ENCODE measurements at places on chromosomes 16 and 17.

DNA sequence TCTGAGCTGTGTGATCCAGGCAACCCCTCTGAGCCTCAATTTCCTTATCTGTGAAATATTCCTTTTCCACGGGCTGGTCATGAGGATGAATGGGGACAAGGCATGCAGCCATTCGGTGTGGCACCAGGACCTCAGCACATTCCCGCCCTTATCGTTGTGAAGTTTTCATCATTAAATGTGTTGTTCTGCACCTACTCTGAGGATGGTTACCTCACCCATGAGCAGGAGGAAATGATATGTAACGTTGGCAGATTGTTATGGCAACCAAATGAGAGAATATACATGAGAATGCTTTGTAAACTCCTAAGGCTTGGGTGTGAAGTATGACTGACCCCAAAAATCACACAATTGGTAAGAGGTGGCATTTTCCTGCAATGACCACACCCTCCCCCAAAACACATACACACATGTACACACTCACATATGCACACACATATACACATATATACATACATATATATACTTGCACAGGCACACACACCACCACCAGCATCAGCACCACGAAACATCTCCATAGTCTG, 39.5 kb downstream of the SMARCE1 start:
- DNase-seq, result no peak

DNA sequence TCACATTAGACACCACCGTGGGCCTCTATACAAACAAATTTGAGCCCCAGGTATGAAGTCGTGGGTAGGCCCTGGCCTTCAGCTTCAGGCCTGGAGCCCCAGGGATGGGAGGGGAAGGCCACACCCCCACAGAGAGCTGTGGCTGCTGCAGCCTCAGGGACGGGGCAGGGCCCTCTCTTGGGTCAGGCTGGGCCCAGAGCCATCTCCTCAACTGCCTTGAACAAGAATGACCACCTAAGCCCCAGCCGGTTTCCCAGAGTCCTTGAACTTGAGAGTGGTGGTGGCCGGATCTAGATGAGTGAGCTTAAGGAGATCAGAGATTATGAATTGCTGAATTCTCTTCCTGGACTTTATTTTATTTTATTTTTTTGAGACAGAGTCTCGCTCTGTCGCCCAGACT, 18.6 kb downstream of the SCNN1B start:
- DNase-seq, result no peak

DNA sequence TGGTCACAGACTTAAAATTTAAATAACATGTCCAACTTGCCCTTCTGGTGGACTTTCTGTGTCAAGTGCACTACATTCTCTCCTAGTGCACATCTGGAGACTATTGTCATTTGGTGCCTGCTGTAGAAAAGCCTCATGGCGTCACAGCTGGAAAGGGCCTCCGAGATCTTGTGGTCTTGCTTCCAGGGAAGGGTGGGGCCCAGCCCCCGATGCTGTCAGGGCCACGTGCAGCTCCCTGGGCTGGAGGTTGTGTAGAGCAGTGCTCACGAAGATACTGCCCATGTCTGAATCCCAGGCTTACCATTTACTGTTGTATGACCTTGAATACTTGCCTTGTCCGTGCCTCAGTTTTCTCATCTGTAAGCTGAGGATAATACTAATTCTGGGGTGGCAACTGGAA, 6.8 kb upstream of the MPRIP start:
- no peak for DNase-seq

GRCh38 chr16:74463888-74464287, 42.6 kb upstream of the CLEC18B start:
- no peak for DNase-seq
